ENCODE measurements at places on chromosomes 3 and 15.

GRCh38 chr15:52680761-52681160 is 1.6 kb upstream of the ATOSA start:
- no peak for DNase-seq

DNA sequence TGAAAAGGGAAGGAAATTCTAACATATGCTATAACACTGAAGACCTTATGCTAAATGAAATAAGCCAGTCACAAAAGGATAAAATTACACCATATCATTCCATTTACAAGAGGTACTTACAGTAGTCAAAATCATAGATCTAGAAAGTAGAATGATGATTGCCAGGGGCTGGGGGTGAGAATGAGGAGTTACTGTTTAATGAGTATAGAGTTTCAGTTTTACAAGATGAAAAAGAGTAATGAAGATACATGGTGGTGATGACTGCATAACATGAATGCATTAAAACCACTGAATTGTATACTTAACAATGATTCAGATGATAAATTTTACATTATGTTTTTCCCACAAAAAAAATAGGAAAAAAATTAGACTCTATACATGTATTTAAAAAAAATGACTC is 152.6 kb downstream of the SCAPER start:
- DNase-seq = no peak

DNA sequence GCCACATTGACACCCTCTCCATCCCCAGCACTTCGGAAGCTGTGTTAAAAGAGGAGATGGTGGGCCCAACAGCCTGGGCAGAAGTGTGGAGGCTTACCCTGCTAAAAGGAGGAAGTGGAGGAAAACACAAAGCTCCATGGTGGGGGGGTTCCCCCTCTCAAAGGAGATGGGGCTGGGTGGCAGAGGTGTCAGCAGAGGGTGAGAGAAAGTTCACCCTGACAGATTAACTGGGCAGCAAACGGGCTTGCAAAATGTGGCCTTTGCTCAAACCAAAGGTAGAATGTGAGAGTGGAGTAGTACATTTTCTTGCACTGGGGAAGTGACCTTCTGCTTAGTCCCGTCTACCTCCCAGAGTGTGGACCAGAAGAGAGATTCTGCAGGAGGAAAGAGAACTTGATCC is 44.7 kb downstream of the MYO1E start:
- no peak for DNase-seq

DNA sequence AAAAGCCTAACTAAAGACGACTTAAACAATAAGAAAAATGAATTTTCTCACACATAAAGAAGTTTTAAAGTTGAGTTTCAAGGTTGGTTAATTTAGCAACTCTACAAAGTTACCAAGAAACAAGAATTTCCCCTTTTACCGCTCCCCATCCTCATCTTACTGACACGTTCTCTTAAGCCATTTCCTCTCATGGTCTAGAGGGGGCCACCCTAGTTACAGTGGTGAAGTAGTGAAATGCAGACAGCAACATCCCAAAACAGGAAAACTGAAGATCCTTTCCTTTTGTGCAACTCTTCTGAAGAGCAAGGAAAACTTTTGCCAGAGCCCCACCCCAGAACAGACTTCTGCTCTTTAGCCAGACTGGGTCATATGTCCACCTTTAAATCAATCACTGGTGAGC is 17.3 kb upstream of the SOX14 start:
- DNase-seq = no peak

- peak; percentile 74 for DNase-seq
Measured at GRCh38 chr3:10551821-10552630, 46.6 kb upstream of the ATP2B2 start.

DNA sequence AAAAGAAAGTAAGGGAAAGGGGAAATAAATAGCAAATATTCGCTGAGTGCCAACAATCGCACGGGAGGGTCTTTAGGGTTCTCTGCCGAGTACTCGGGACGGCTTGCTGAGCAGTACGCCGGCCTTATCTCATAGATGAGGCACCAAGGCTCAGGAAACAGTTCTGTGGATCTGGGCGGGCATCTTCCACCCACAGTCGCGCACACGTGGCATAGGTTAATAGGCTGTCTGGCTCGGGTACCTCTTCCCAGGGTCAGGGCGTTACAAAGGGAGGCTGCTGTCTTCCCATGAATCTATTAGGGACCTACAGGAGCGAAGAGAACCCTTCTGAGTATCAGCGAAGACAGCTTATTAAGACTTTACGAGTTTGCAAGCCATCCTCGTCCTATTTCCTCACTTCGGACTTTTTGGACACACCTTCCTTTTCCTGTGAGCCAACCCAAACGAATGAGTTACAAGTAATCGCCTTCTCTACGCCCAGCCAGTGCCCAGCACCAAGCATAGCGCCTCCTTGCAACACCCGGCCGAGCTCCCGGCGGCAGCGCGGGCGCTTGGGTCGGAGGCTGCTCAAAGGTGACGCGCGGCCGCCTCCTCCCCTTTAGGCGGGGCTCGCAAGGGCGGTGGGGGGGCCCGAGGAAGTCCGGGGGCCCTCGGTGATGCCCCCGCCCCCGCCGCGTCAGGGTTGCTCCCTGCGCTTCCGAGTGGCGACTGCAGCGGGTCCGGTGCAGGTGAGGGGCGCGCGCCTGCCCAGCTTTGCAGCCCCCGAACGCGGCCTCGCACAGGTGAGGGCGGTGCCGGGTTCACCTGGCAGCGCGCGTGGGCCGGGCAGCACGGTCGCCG is at the start of gene MCTP2:
Gene MCTP2 (plus strand): TSS at position 679 of the 840 bp plus-strand sequence. CDS start 66,705 bp downstream, outside the sequence.
- DNase-seq = peak; percentile 87
